Stimulated activated CD4-positive, alpha-beta T cell treated with anti-CD3 and anti-CD28 coated beads, Interleukin-2, amount 100 ng/mL, for 48 hours (primary cell): ENCODE measurements at places on chromosomes 16 and 17.
A peak's percentile ranks its signal among the peaks of the same experiment; 100 is the strongest.

DNA sequence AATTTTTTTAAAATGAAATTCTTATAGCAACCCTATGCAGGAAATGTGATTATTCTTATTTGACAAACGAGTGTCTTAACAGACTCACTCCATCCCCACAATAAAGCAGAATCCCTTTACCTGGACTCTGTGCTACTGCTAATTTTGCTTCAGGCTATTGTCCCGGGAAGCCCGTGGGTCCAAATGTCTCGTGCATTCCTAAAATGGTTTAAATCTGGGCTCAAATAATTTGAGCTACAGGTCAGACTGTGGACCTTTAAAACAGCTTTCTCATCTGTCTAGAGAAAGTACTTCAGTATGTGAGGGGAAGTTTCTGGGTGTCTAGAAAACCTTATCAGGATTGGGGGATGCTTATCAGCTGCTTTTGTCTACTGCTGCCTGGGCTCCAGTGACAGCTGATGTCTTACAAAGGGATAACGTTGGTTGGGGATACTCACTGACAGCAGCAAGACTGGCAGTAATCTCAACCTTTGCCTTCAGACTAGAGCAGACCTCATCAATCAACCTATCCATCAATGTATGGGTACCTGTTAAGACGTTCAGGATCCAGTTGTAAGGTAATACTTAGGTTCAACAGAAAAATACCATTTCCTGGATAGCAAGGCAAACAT, 197.9 kb upstream of the CDH11 start:
- DNase-seq: no peak

DNA sequence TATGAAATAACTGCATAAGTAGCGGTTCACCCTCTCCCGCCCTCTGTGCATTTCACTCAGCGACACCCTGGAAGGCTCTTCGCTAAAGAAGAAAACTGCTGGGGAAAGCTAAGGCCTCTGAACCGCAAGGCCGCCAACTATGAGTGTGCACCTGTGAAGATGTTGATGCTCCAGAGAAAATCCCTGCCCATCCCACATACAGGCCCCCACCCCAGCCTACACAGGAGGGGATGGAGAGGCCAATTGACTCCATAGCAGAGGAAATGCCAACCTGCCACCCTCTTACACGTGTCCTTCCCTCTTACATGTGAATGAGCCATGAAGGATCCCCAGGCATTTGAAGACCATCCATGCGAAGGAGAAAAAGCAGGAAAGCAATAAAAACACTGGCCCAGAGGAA, 104.8 kb downstream of the MGAT5B start:
- no peak for DNase-seq

DNA sequence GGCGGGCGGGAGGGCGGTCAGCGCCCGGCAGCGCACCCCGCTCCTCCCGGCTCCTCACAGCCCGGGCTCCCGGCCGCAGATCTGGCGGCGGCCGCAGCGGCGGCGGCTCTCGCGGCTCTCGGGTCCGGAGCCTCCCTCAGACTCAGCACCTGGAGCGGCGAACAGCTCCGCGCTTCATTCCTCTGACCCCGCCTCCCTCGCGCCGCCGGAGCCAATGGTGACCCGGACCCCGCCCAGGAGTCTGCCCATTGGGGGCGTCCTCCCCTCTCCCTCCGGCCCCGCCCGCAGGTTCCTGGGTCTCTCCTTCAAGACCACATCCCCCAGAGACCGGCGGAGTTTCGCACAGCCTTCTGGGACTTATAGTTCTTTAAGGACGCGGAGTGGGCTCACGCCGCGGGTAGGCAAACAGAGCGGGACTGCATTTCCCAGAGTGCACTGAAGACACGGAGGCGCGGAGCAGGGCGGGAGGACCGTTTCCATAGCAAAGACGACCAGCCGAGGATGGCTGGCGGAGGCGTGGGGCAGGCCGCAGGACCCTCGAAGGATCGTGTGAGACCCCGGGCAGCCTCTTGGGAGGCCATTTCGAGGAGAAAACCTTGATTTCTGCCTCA, at the start of gene SMPD3:
Gene SMPD3 (minus strand): TSS at position 149 of the 611 bp plus-strand sequence. CDS start 76,327 bp downstream, outside the sequence.
- DNase-seq: peak; percentile 96

GRCh38 chr17:77465358-77466041, 324.7 kb downstream of the SEC14L1 start:
- no peak for DNase-seq

DNA sequence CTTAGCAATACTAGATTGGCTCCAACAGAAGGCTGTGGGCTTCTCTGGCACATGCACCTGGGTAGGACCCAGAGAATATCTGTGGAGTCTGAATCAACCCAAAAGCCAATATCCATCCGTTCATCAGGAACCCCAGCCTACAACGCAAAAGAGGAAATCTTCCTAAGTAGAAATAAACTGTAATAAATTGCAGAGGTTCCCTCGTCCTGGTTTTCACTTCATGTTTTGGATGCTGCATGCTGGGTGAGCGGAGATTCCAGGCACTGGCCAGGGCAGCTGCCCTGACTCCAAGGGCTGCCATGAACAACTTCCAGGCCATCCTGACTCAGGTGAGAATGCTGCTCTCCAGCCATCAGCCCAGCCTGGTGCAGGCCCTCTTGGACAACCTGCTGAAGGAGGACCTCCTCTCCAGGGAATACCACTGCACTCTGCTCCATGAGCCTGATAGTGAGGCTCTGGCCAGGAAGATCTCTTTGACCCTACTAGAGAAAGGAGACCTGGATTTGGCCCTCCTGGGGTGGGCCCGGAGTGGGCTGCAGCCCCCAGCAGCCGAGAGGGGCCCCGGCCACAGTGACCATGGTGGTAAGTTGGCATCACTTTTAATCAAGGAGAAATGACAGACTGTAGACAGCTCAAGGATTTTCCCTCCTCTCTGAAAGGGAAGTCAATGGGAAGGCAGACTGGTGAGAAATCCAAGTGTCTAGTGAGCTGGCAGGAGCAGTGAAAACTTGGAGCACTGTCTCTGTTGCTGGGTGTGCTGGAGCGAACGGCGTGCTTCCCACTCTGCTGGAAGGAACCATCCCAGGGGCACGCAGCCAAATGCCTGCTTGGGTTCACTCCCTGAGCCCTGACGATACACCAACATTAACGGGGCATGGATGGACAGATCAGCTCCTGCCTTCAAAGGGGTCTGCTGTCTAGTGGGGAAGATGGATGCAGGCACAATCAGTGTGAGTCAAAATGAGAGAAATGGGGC, 10.7 kb upstream of the CIITA start:
- DNase-seq: no peak

DNA sequence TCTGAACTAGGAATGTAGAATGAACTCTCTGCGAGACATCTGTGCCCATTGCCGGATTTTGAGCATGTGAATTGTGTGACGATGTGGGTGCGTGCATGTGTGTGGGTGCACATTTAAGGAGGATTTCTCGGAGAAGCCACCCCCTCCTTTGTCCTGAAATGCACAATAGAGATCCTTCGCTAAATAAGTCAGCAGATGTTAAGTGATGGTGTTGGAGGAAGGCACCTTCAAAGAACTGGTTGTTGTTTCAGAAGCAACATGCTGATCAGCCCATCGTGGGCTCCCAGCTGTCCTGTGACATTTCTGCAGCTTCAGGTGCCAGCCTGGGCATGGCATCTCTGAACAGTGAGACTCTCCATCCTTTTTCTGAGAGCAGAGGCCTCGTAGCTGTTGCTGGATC, 194.9 kb downstream of the MSI2 start:
- DNase-seq: no peak

DNA sequence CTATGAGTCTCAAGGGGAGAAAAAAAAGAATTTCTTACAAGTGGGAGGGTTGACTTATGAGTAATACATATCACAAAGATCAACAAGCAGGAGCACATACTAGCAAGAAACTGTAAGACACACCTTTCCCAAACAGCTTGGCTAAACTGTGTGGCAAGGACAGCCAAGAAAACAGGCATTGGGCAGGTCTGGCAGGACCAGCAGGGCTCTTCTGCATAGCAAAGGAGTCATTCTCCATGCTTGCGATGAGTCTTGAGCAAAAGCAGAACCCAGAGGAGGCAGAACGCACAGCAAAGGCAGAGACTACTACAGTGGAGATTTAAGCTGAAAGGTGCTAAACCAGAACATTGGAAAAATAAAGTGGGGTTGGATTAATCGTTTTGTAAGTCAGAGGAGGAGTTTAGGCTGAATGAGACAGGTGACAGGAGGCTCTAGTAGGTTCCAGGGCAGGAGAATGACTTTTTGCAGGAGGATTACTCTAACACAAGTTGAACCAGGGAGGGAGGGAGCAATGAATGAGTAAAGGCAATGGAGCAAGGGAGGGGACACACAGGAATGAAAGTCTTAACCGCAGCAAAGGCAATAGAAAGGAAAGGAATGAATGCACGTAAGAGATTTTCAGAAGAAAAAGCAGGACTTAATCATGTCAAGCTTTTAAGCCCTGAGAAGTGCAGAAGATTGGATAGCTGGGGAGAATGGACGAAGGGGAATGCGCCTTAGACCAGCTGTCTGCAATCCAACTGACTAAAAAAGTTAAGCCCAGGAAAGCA, 2.7 kb downstream of the N4BP1 start:
- DNase-seq: no peak

DNA sequence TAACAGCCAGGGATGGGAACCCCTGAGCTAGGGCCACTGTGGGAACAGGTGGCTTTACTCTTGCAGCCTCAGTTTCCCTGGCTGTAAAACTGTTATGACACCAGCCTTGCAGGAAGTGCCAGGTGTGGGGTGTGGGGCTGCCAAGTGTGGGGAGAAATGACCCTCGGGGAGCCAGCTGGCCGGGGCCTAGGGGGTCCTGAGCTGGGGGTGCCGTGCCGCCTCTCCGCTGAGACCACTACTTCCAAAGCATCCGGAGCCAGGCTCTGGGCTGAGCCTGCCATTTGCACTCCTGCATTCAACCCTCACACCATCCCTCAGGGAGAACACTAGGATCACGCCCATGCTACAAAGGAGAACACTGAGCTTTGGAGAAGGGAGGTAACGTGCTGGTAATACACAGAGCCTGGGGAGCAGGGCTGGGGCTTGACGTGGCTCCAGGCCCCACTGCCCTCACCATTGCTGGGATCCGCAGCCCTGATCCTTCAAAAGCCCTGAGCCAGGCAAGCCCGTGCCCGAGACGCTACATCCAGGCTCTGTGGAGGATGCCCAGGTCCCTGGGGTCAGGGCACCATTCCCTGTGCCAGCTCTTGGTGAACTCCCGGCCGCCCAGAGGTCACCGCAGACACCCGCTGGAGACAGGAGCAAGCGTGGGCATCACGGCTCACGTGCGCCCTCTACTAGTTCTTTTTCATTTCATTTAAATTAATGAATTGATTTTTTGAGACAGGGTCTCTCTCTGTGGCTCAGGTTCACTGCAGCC, 28.8 kb upstream of the GINS2 start:
- DNase-seq: peak; percentile 75

DNA sequence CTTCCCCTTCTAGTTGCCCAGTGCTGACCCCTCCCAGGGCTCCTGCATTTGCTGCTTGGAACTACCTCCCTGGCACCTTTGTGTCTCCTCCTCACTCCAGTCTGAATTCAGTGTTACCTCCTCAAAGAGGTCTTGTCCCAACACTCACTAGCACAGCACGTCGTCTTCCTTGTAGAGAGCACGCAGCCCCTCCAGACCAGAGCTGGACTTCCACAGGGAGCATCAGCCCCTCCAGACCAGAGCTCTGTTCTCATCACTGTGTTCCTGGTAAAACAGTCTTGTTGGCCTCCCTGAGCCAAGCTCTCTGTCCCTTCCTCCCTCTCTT, 27.8 kb upstream of the MGAT5B start:
- no peak for DNase-seq

- DNase-seq: no peak
Observed at GRCh38 chr16:57871456-57871855, 69.2 kb upstream of the KIFC3 start.

GRCh38 chr17:39197380-39198185, at the start of gene CACNB1:
Gene CACNB1 (minus strand): TSS chr17:39197669. CDS start chr17:39197495, 174 bp downstream.
- DNase-seq: peak; percentile 63

DNA sequence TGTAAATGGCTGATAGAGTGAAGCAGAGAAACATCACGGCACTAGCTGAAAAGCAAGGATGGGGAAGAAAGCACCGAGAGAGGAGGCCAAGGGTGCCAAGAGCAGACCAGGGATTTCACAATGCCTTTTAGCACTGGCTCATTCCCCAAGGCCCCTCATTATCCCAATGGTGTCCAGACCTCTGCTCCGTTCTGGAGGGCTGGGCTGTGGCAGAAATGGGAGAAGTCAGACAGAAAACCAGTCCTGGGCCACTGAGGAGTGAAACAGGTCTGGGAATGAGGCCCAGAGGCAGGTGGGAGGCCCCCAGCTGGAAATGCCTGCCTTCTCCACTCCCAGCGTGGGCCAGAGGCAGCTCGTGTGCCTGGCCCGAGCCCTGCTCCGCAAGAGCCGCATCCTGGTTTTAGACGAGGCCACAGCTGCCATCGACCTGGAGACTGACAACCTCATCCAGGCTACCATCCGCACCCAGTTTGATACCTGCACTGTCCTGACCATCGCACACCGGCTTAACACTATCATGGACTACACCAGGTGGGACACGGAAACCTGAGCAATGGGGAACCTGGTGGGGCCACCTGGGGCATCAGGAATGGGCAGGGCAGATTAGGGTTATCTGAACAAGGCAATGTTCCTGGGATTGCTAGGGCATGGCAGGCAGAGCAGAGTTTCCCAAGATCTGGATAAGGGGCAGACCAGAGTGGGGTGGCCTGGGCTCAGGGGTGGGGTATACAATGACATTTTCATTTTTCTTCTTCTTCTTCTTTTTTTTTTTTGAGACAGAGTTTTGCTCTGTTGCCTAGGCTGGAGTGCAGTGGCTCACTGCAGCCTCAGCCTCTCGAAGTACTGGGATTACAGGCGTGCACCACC, 20.3 kb downstream of the ANKRD40 start:
- no peak for DNase-seq

DNA sequence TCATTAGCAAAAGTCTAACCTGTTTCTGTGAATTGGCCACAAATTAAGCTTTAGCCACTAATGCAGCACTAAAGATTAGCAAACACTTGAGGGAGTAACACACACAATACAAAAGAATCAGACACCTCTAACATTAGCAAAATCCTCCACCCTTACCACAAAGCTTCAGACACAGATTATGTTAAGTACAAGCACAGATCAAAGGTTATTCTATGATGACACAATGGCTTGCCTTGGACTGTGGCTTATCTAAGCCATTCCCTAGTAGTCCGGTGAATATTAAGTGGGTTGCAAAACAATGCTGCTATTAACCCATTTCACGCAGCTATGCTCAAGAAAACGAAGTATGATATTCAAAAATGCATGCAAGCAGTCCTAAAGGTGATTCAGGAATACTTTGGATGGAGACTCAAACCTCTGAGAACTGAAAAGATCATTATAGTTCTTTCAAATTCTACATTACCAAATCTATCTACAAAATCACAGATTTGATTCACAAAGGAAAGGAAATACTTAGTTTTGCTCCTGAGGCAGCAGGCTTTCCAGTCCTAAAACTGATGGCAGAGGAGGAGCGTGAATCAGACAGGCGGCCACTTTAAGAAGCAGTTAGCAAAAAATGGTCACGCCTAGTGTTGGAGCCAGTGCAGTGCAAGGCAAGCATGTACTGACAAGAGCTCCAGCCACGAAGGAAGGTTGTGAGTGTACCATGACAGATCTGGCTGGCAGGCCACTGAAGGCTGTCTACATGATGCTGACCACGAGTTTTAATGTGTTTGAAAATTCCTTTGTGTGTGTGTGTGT, 67.2 kb downstream of the PARN start:
- no peak for DNase-seq

GRCh38 chr17:62062302-62062701, 2.8 kb downstream of the MED13 start:
- no peak for DNase-seq
